CD4-positive, CD25-positive, alpha-beta regulatory T cell (primary cell): ENCODE measurements at places on chromosomes 1 and 21. TPM values are rescaled to one million over a fixed set of nuclear protein-coding genes. Genes with fewer than 3 reads are reported as not detected.

NR1I3 gene
- total RNA-seq: not detected

RGS7 gene
- not detected for total RNA-seq

DNA sequence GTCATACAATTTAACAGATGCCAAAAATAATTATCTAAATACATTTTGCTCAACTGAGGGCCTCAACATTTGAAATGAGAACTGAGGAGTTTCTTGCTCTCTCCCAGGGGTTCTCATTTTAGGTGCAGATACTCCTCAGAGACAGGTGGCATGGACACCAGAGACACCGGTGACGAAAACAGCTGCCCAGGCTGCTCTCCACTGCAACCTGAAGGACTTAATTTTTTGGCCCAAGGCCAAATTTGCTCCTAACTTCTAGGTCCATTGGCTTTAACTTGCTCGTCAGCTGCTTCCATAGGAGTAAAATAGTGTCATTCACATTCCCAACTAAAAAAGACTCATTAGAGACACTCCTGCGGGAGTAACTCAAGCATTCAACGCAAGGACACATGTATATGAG is 87.0 kb downstream of the NRIP1 start:
- DNase-seq: no peak

PLEKHN1 gene
- 2.5 TPM for total RNA-seq

DNA sequence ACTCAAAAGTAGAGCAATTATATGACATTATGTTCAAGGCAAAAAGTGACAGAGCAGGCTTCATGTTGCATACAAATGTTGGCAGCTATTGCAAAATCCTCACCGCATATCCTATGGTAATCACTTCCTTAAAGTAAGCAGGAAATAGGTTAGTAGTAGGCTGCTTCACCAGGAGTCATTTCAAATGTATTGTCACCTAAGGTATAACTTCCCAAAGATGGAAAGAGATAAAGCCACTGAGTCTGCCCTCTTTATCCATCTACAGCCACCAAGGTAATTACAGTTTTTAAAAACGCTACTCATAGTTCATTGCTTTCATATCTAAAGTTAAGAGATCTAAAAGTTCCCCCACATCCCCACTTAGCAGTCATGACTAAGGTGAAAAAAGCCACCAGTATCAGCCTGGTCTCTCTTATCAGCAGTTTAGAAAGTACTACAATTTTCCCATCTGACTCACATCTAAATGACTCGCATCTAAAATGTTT is 31.6 kb upstream of the UBE2U start:
- DNase-seq: no peak

DNA sequence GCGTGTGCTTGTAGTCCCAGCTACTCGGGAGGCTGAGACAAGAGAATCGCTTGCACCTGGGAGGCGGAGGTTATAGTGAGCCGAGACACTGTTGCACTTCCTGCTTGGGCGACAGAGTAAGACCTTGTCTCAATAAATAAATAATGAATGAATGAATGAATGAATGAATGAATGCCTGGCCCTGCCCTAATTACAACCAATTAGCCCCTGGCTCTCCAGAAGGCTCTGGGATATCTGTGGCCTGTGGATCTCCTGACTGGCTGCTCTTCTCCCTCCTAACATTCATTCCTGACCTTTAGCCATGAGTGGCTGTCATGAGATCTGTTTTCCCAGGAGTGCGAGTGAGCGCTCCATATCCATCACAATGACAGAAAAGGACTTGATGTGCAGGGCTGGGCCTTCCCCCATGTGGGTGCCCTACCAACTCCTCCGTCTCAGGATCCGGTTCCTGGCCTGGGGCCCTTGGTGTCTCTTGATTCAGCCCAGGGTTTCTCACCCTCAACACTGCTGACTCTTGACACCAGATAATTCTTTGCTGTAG is 243.6 kb upstream of the TMEM51 start:
- no peak for DNase-seq

GRCh38 chr1:82343381-82343780 is 542.6 kb downstream of the ADGRL2 start:
- no peak for DNase-seq

KRTAP13-2 gene
- not detected for total RNA-seq

DNA sequence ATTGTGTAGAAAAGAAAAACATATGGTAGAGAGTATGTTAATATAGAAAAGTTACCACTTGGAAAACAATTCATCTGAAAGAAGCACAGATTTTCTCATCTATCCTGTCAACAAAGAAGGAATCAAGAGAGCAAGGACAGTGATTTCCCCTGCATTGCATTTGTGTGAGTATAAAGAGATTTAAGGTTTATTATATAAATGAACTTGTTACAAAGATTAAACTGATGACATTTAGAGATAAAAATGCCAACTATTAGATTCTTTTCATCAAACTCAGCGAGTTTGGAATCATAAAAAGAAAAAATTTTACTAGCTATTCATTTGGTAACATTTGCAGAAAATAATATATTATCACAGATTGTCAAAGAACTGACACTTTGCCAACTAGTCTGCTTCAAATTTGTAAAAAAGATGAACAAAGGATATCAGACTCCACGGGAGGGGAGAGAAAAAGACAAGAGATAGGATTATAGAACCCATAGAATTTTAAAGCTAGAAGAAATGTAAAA is at the start of gene RGS21:
Gene RGS21, plus strand, starts transcription at position 51 of the 509 bp plus-strand sequence. CDS start 26,045 bp downstream, outside the sequence.
- no peak for DNase-seq

GRCh38 chr1:20165522-20165951 is 20.4 kb upstream of the UBXN10 start:
- peak; percentile 34 for DNase-seq

- DNase-seq: no peak
Measured at GRCh38 chr1:170694172-170694926, 30.4 kb downstream of the PRRX1 start.

DNA sequence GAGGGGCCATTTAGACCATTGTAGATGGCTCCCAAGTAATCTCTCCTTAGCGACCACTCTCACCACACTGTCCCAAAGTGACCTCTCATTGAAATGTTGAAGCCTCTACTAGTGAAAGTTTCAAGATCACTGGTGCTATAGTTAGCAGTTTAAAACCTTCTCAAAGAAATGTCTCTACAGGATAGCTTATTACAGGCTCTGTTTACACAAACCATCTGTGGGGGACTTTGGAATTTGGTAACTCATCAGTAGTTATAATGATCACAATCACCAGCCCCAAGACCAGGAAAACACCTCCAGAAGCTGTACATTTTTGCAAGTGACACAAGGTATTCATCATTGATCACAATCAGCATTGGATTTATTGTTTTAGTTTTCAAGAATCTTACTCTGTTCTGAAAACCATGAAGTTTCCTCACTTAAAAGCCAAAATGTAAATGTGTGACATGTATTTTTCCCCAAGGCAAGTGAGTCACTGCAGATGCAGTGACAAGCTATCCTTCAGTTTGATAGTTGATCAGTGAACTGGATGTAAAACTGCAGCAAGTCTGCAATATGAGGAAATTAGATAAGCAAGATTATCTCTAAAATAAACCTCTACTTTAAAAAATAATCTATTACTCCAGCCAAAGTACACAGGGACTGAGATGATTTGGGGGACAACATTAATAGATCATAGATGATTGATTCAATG is 41.9 kb downstream of the C21orf91 start:
- no peak for DNase-seq

- DNase-seq: no peak
Measured at GRCh38 chr21:36613554-36613953, 85.4 kb upstream of the SIM2 start.

RBP7 gene
- total RNA-seq: not detected

TTLL10 gene
- total RNA-seq: not detected

- peak; percentile 66 for DNase-seq
Measured at GRCh38 chr21:44969931-44970755, 30.3 kb downstream of the SLX9 start.

PGLYRP4 gene
- total RNA-seq: 0.20 TPM

ARHGAP30 gene
- 204 TPM for total RNA-seq

ZNF695 gene
- total RNA-seq: not detected

CDC7 gene
- 6.2 TPM for total RNA-seq

- DNase-seq: no peak
Measured at GRCh38 chr1:174701565-174701964, 253.8 kb downstream of the GPR52 start.

- DNase-seq: no peak
Measured at GRCh38 chr1:10625554-10625953, 150.8 kb downstream of the PEX14 start.

PINK1 gene
- total RNA-seq: 15.4 TPM

TNFSF4 gene
- 2.9 TPM for total RNA-seq

DTL gene
- total RNA-seq: 4.7 TPM

DNA sequence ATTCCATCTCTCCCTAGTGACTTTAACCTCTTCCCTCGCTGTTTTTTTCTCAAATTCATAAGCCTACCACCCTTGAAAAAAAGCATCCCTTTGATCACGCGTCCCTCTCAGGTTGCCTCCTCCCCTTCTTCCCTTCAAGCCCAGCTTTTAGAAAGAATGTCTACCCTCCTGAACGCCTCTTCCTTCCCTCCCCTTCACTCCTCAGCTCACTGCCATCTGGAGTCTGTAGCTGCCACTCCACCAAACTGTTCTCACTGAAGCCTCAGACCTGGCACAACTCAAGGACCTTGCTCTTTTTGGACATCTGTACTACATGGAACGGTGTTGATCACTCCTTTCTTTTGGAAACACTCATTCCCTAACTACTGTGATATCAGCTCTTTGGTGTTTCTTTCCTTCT is 80.6 kb downstream of the SLC25A24 start:
- no peak for DNase-seq

PLA2G2F gene
- total RNA-seq: not detected

- no peak for DNase-seq
Measured at GRCh38 chr1:94773931-94774422, 46.2 kb upstream of the SLC44A3 start.

- peak; percentile 32 for DNase-seq
Measured at GRCh38 chr1:12040457-12041051, 21.3 kb downstream of the MIIP start.

DNA sequence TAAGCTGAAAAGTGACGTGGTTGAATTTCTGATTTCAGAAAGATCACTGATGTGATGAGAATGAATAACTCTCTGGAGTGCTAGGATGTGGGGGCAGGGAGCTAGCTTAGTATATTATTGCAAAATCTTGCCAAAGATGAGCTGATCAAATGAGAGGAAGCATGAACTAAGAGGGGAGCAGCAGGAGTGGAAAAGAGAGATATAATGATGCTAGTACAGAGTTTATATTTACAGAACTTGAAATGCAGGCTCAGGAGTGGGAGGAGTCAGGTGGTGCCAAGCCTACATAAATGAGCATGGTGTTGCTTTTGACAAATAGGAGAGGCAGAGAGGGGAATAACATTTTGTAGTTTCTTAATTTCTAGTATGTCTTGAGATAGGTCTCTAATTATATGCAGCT is 38.1 kb upstream of the NBL1 start:
- no peak for DNase-seq

UBL4B gene
- not detected for total RNA-seq

DNA sequence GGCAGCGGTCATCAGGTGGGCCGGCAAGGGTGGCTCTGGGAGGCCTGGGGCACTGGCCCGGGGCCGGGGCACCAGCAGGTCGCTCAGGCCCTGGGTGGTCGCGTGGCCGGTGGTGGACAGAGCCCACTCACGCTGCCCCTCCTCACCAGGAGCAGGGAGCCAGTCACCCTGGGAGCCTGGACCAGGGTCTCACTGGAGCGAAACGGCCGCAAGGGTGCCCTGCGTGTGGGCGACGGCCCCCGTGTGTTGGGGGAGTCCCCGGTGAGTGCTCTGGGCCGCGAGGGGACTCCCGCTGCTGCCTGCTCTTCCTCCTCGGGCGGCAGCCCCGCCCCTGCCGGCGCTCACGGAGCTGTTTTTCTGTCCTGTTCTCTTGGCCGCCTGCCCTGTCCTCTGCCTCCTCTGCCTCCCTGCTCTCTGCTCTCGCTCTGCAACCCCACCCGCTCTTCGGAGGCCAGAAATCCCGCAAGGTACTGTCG is 23.5 kb downstream of the RNF223 start:
- no peak for DNase-seq

MYOG gene
- not detected for total RNA-seq

DNA sequence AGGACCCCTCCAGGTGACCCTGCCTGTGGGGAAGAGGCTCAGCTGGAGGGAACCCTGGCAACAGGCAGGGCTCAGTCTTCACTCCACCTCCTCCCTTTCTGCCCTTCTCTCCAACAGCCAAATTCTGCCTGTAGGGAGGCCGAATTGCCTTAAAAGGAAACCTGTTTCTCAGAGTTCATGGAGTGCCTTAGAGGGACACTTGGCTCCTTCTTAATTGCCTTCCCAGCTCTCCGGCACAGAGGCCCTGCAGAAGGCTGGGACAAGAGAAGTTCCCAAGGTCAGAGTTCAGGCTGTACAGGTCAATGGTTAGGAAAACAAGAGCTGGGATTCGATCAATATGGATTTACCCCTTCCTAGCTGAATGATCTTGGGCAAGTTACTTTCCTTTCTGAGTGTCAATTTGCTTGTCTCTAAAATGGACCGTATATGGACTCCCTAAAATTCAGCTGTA is 6.2 kb downstream of the CSRP1 start:
- DNase-seq: no peak
